SJSA1 (cell line): ENCODE measurements at places on chromosomes 13 and 19. TPM values are rescaled to one million over a fixed set of nuclear protein-coding genes. Genes with fewer than 3 reads are reported as not detected.

LRP3 gene
- total RNA-seq = 2.1 and 2.9 TPM in 2 replicates

NUMBL gene
- 14.7 and 28.6 TPM in 2 replicates for total RNA-seq

DNA sequence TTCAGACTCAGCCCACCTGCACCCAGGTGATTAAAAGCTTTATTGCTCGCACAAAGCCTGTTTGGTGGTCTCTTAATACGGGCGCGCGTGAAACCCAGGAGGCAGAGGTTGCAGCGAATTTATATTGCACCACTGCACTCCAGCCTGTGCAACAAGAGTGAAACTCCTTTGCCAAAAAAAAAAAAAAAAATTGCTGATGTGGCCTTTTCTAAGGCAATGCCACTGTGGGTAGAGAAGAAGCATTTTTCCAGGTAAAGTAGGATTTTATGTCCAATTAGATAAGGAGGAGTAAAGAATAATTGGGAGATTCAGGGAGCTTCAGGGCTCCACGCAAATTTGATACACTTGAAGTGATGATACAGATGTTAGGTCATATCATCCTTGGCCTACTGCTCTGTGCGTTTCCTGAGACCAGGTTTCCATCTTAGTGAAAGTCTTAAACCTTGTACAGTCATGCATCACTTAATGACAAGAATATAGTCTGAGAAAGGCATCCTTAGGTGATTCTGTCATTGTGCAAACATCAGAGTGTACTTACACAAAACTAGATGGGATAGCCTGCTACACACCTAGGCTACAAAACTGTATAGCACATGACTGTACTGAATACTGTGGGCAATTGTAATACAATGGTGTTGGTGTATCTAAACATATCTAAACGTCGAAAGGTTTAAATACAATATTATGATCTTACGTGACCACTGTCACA, 150.9 kb downstream of the SPRY2 start:
- no peak overlapping the region for H3K4me3 ChIP-seq
- no peaks in the 10 kb centered on the region for H3K4me1 ChIP-seq
- H3K36me3 ChIP-seq = no peaks in the 10 kb centered on the region
- no peaks in the 10 kb centered on the region for H3K27me3 ChIP-seq

AP1M2 gene
- 4.9 and 9.9 TPM in 2 replicates for total RNA-seq

ERFL gene
- not detected in 2 replicates for total RNA-seq

DNA sequence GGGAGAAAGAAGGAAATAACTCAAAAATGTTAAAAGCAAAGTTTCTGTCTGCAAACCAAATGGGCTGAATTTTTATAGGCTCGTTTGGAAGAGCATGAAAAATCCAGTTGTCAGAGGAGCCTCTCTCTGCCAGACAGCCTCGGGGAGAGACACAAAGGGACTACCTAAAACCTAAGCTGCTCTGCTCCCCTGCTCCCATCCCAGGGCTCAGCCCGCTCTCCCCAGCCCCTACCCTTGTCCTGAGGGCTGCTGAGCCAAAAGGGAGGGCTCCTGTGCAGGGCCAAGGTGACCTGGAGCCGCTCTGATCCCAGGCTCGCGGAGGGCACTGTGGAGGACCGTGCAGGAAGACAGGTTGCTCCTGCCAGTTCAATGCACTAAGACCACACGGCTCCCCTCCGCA, 96.7 kb upstream of the UQCRFS1 start:
- H3K36me3 ChIP-seq = no peaks in the 10 kb centered on the region
- no peak overlapping the region for H3K4me3 ChIP-seq
- no peaks in the 10 kb centered on the region for H3K27me3 ChIP-seq
- H3K4me1 ChIP-seq = no peaks in the 10 kb centered on the region

HIPK4 gene
- 0.08 TPM in 1 of 2 replicates, not detected in the other for total RNA-seq

DNA sequence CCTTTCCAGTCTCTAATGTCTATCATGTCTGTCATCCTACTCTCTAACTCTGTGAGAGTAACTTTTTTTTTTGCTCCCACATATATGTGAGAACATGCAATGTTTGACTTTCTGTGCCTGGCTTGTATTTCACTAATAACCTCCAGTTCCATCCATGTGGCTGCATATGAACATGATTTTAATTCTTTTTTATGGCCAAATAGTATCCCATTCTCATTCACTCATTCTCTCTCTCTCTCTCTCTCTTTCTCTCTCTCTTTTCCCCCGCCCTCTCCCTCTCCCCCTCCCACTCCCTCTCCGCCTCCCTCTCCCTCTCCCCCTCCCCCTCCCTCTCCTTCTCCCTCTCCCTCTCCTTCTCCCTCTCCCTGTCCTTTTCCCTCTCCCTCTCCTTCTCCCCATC, 52.0 kb downstream of the DNAJC3 start:
- H3K4me3 ChIP-seq = no peak overlapping the region
- no peak for DNase-seq
- no peaks in the 10 kb centered on the region for H3K4me1 ChIP-seq
- H3K36me3 ChIP-seq = peaks cover 3% of the 10 kb centered on the region; the same call in 1 of the 2 replicates
- no peak overlapping the region for H3K27ac ChIP-seq

VSTM2B gene
- total RNA-seq = not detected in 2 replicates

IRGC gene
- not detected in 2 replicates for total RNA-seq

DNA sequence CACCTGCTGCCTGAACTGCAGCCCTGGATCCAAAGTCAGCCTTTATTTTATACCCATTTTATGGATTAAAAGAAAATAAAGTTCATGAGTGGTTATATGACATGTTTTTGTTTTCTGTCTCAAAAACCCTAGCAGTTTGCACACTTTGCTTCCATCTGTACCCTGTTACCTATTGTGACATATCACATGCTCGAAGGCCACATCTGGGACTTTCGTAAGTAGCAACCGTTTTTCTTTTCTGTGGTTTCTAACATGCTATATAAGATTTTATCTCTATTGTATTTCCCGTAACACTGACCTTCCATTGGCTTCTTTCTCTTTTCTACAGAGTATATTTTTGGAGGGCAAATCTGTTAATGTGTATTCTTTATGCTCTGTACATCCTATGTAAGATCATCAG, 1007.2 kb downstream of the PCDH9 start:
- no peak overlapping the region for H3K4me3 ChIP-seq
- no peaks in the 10 kb centered on the region for H3K36me3 ChIP-seq
- DNase-seq = no peak
- H3K27ac ChIP-seq = no peak overlapping the region
- H3K4me1 ChIP-seq = no peaks in the 10 kb centered on the region

DNA sequence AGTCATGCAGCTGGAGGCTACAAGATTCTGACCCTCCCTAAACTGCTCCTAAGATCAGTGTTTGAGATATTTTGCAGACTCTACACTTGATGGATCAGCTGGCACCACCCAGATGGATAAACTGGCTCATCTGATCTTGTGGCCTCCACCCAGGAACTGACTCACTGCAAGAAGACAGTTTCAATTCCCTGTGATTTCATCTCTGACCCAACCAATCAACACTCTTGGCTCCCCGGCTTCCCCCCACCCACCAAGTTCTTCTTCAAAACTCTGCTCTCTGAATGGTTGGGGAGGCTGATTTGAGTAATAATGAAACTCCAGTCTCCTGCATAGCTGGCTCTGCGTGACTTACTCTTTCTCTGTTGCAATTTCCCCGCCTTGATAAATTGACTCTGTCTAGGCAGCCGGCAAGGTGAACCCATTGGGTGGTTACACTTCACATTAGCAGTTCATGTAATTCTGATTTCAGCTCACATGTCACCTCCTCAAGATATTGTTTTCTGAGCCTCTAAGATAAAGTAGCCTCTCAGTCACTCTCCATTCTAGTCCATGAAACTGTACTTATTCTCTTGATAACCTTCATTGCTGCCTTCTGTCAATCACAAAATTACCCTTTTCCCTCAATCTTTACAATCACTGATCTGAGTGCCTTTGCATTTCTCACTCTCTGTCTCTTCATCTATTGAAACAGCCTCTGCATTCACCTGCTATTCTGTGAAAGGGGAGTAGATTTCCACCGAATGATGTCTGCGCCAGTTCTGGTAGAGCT, 9.9 kb upstream of the FPR3 start:
- no peaks in the 10 kb centered on the region for H3K27me3 ChIP-seq
- H3K27ac ChIP-seq = no peak overlapping the region
- no peak overlapping the region for H3K4me3 ChIP-seq
- H3K36me3 ChIP-seq = no peaks in the 10 kb centered on the region
- DNase-seq = no peak

FGF9 gene
- 0.26 TPM in 1 of 2 replicates, not detected in the other for total RNA-seq

AXL gene
- 181 and 224 TPM in 2 replicates for total RNA-seq

NAA16 gene
- 12.8 and 14.0 TPM in 2 replicates for total RNA-seq

- no peak for DNase-seq
- no peak overlapping the region for H3K4me3 ChIP-seq
- no peaks in the 10 kb centered on the region for H3K36me3 ChIP-seq
- H3K27ac ChIP-seq = no peak overlapping the region
- no peaks in the 10 kb centered on the region for H3K27me3 ChIP-seq
Observed at GRCh38 chr13:51155776-51156515, 44.9 kb upstream of the C13orf42 start.

ADGRE2 gene
- not detected in 2 replicates for total RNA-seq

- H3K36me3 ChIP-seq = no peaks in the 10 kb centered on the region
- H3K27ac ChIP-seq = no peak overlapping the region
- no peaks in the 10 kb centered on the region for H3K27me3 ChIP-seq
Observed at GRCh38 chr13:66069570-66069969, 1160.6 kb downstream of the PCDH9 start.

ZNF222 gene
- 8.1 and 9.6 TPM in 2 replicates for total RNA-seq

DNA sequence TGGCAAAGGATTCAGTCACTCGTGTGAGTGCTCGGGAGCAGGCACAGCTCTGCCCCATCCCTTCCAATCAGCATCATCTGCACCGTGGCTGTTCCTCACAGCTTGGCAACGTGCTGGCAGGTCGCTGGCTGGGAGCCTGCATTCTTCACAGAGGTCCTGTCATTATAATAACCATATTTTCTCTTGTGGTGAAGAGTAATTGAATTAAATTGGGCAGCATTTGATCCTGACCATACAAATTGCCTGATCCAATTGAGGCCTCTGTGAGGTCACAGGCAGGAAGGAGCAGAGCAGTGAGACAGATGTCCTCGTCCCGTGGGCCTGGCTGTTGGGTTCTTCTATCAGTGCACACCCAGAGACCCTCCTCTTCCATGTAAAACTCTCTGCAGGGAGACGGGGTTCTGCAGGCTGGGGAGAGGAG, 407.8 kb downstream of the COG6 start:
- no peak overlapping the region for H3K27ac ChIP-seq
- H3K27me3 ChIP-seq = no peaks in the 10 kb centered on the region
- no peak for DNase-seq
- no peaks in the 10 kb centered on the region for H3K36me3 ChIP-seq

GRCh38 chr19:3548606-3549005, 8.8 kb downstream of the MFSD12 start:
- H3K27me3 ChIP-seq = no peaks in the 10 kb centered on the region
- peaks cover 12% of the 10 kb centered on the region for H3K4me1 ChIP-seq
- H3K36me3 ChIP-seq = peaks cover 87% of the 10 kb centered on the region
- H3K27ac ChIP-seq = no peak overlapping the region
- DNase-seq = no peak
- H3K4me3 ChIP-seq = no peak overlapping the region

GRCh38 chr13:97339988-97340749, 93.8 kb upstream of the RAP2A start:
- no peaks in the 10 kb centered on the region for H3K27me3 ChIP-seq
- H3K27ac ChIP-seq = no peak overlapping the region
- H3K4me3 ChIP-seq = no peak overlapping the region

GRCh38 chr13:31909864-31910551, 121.6 kb upstream of the FRY start:
- no peak for DNase-seq
- no peak overlapping the region for H3K27ac ChIP-seq
- H3K27me3 ChIP-seq = no peaks in the 10 kb centered on the region

DNA sequence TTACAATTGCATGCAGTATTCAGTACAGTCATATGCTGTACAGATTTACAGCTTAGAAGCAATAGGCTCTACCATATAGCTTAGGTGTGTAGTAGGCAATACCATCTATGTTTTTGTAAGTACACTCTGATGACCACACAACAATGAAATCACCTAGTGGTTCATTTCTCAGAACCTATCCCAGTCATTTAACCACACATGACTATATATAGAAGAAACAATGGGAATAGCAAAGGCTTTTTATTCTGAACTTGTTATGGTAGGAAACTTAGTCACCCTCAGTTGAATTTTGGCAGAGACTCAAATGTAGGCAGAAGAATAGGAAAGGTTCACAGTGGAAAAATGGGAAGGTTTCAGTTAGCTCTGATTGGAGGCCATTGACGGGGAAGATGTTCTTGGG, 1075.1 kb upstream of the MIR17HG start:
- H3K4me1 ChIP-seq = no peaks in the 10 kb centered on the region
- no peaks in the 10 kb centered on the region for H3K36me3 ChIP-seq
- no peak overlapping the region for H3K4me3 ChIP-seq
- no peaks in the 10 kb centered on the region for H3K27me3 ChIP-seq
- no peak for DNase-seq

DNA sequence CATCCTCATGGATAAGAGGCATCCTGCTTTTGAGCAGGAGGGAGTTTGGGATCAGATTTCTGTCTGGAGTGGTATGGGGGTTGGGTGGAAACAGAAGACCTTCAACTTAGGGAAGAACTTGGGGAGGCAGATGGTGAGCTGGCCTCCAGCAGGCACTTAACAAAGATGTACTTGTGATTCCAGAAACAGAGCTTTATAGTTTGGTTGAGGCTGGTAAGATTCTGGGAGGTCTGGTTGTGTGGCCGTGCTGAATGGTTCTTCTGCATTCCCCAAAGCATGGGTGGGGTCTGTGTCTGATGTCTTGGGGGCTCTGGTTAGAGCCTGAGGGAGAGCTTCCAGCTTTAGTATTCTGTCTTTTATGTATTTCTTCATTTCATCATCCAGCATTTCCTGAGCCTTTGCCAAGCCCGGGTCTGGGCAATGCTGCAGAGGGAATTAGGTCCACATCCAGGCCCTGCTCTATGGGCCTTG, 4.8 kb downstream of the MEGF8 start:
- H3K27me3 ChIP-seq = no peaks in the 10 kb centered on the region
- H3K4me1 ChIP-seq = peaks cover 12% of the 10 kb centered on the region
- no peaks in the 10 kb centered on the region for H3K36me3 ChIP-seq
- no peak for DNase-seq
- no peak overlapping the region for H3K27ac ChIP-seq

CEACAM3 gene
- total RNA-seq = not detected in 2 replicates
